ENCODE measurements at places on chromosomes 13 and 19. TPM values are rescaled to one million over a fixed set of nuclear protein-coding genes. Genes with fewer than 3 reads are reported as not detected.

DNA sequence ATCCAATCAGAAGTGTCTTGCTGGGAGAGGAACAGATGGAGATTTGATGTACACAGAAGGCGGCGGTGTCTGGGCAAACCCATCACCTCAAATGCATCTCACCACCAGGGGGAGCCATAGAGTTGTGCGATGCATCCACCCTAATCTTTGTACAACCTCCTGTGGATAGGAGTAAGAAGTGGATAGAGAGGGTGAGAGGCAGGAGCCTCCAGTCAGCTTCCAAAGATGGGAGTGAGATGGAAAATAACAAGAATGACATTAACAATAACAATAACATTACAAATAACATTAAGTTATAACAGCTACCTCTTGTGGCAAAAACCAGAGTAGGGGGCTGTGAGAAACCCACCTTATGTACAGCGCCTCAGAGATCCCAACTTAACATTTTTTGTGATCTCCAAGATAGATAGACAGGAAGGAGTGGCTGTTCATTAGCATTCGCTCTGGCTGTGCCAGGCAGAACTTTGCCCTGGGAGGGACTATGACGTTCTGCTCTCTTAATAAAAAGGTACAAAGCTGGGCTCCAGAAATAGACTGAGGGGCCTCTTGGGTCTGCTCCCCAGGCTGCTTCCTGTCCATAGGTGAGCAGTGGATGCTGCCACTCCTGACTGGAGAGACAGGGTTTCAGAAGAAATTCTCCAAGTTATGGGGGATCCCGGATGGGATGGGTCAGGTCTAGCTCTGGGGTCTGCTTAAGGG, 5.2 kb upstream of the CEACAM18 start:
- H3K4me1 ChIP-seq, result peaks cover 3% of the 10 kb centered on the region
- no peaks in the 10 kb centered on the region for H3K36me3 ChIP-seq
- H3K27ac ChIP-seq, result no peak overlapping the region
- H3K4me3 ChIP-seq, result no peak overlapping the region
- peak; percentile 88 for DNase-seq
- H3K27me3 ChIP-seq, result peaks cover 32% of the 10 kb centered on the region

DNA sequence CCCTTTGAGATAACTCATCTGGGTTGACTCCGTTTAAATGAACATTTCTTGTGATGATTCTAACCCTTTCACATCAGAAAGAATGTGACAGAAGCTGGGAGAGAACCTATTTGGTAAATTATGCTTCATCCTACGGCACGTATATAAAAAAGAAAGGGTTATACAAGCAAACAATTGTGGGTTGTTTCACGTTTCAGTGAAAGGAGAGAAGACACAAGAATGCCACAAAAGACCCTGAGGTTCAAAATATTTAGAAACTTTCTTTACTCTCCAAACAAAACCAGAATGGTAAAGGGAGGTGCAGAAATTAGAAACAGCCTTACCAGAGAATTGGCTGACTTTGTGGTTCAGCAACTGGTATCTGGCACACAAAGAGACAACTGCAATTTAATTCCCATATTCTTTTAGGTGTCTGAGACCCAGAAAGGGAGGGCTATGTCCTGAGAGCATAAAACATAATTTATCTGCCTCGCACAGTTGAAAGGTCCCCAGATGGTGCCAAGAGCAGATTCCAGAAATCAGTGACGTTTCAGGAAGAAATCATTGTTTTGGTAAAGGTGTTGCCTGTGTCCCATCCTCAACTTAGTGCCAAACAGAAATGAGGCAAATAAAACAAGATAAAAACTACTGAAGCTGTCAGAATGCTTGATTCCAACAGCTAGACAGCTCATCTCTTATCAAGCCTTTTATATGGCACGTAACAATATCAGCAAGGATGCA, 361.4 kb downstream of the EFNB2 start:
- no peak overlapping the region for H3K27ac ChIP-seq
- DNase-seq, result no peak
- H3K27me3 ChIP-seq, result no peaks in the 10 kb centered on the region

CGB7 gene
- total RNA-seq, result not detected

DNA sequence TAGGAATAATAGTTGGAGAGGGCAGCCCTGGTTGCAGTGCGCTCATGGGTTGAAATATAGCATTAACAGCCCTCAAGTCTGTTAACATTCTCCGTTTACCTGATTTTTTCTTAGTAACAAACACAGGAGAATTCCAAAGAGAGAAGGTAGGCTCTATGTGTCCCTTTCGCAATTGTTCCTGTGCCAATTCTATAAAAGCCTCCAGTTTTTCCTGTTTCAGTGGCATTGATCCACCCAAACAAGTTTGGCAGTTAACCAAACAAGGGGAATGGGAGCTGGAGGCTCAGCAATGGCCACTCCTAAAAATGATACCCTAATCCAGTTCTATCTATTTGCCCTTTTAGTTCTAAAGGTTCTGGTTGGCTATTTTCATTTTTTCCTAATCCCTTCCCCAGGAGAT, 151.6 kb downstream of the ZNF486 start:
- no peaks in the 10 kb centered on the region for H3K36me3 ChIP-seq
- no peaks in the 10 kb centered on the region for H3K27me3 ChIP-seq
- H3K27ac ChIP-seq, result no peak overlapping the region

DNA sequence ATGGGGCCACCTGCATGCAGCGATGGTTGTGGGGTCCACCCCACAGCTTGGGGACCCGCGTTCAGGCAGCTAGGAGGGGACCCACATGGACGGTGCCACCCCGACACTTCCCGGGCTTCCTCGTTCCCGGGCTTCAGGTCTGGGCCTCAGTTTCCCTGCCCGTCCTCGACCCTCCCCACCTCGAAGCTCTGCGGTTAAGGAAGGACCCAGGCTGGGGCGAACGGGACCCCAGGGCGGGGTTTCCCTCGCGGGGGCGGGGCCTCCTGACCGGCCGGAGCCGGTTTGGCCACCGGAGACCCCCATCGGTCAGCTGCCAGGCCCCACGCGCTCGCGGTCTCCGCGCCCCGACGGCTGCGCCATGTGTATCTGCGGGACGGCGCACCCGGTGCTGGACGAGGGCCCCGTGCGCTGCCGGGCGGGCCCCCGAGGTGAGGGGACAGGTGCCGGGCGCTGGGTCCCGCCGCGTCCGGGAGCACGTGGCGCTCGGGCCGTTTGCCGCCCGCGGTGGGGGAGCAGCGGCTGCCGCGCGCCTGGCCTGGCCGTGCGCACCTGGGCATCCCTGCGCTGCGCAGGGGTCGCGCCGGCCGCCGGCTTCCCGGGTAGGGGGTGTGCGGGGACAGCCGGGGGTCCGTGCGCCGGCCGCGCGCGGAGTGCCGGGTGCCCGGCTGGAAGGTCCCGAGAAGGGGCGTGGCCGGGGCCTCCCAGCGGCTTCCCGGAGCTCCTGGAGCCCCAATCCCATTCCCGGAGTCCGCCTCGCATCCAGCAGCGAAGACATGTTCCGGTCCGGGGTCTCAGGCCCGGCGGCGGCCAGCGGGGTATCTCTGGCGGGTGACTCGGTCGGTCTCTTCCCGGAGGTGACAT, 4.2 kb downstream of the ARHGAP45 start:
- no peak overlapping the region for H3K4me3 ChIP-seq
- no peaks in the 10 kb centered on the region for H3K27me3 ChIP-seq
- peak overlapping the region; percentile 97 for H3K27ac ChIP-seq
- H3K36me3 ChIP-seq, result peaks cover 70% of the 10 kb centered on the region
- DNase-seq, result peak; percentile 81

DNA sequence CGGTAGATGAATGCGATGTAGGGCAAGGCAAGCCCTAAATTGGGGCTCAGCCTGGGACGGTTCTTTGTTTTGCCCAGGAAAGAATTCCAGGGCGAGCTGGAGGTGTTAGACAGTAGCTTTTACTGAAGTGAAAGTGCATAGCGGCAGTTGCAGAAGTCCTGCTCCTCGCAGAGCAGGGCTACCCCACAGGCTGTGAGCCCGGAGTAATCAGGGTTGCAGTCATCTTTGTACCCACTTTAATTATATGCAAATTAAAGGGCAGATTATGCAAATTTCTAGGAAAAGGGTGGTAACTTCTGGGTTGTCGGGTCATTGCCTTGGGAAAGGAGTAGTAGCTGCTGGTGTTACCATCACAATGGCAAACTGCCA, 30.5 kb downstream of the VAV1 start:
- no peak overlapping the region for H3K4me3 ChIP-seq
- no peaks in the 10 kb centered on the region for H3K27me3 ChIP-seq
- no peaks in the 10 kb centered on the region for H3K36me3 ChIP-seq
- DNase-seq, result peak; percentile 76

DNA sequence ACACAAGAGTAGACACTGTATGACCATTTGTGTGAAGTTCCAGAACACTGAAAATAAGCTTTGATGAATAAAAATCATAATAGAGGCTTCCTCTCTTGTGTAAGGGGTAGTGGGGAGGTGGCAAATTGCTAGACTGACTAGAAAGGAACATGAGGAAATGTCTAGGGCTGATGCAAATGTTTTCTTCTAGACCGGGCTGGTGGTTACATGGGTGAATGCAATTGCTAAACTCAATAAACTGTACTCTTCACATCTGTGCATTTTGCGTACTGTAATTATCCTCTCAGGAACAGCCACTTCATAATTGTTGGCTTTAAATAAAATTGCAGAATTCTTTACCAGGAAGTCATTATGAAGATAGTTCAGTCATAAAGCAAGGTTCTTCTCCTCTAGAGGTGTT, 5.2 kb upstream of the KBTBD7 start:
- H3K4me3 ChIP-seq, result no peak overlapping the region
- no peaks in the 10 kb centered on the region for H3K27me3 ChIP-seq
- DNase-seq, result no peak
- H3K4me1 ChIP-seq, result peaks cover 14% of the 10 kb centered on the region

- no peak for DNase-seq
- peak overlapping the region; percentile 25 for H3K27ac ChIP-seq
- no peaks in the 10 kb centered on the region for H3K36me3 ChIP-seq
- no peaks in the 10 kb centered on the region for H3K27me3 ChIP-seq
Observed at GRCh38 chr13:80400865-80401426, 60.0 kb upstream of the SPRY2 start.

DNA sequence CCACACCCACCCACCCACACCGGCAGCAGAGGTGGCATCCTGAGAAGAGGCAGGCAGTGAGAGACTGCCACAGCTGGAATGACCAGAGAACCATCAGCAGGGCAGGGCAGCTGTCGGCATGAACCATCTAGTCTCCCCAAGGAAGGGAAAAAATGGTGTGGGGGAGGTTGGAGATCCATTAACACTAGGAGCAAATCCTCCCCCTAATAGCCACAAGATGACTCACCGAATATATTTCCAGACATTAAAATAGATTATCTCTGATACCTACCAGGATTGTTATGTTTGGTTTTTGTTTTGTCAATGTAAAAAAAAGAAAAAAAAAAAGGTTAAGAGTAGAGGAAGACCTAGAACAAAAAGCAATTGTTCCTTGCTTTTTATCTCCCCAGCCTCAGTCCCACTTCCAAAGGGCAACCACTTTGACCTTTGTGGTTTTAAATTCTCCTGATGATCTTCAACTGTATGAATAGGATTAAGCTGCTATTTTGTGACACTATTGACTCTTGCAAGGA, 34.2 kb downstream of the THSD1 start:
- H3K4me3 ChIP-seq, result no peak overlapping the region
- H3K4me1 ChIP-seq, result no peaks in the 10 kb centered on the region
- H3K27ac ChIP-seq, result no peak overlapping the region
- no peaks in the 10 kb centered on the region for H3K27me3 ChIP-seq
- DNase-seq, result no peak
- H3K36me3 ChIP-seq, result no peaks in the 10 kb centered on the region

PBX4 gene
- 11.4 TPM for total RNA-seq

GRCh38 chr19:38848299-38849146, 1.3 kb downstream of the HNRNPL start:
- peak overlapping the region; percentile 54 for H3K4me3 ChIP-seq
- H3K36me3 ChIP-seq, result peaks cover 51% of the 10 kb centered on the region
- H3K27me3 ChIP-seq, result no peaks in the 10 kb centered on the region
- H3K27ac ChIP-seq, result peak overlapping the region; percentile 100
- H3K4me1 ChIP-seq, result peaks cover 53% of the 10 kb centered on the region

GRCh38 chr19:1864480-1865171, 1.2 kb upstream of the KLF16 start:
- DNase-seq, result peak; percentile 96
- peaks cover 23% of the 10 kb centered on the region for H3K4me1 ChIP-seq
- no peaks in the 10 kb centered on the region for H3K27me3 ChIP-seq
- H3K27ac ChIP-seq, result peak overlapping the region; percentile 99
- peak overlapping the region; percentile 69 for H3K4me3 ChIP-seq

DNA sequence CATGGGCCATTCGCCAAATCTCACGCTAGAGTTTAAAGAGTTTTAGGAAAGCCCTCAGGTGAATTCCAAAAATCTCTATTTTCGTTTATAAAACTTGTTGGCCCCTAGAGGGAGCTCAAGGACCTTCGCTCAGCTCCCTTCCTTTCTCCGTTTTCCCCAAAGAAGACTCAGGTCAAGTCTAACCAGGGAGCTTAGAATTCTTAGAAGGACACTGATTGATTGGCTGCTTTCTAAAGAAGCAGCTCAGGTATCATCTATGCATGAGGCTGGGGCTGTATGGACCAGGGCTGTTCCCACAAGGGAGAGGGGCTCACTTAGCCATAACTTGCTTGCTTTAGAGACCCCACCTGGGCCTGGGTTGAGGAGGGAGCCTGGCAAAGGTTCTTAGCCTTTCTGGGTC, 20.5 kb downstream of the DZIP1 start:
- H3K36me3 ChIP-seq, result no peaks in the 10 kb centered on the region
- DNase-seq, result no peak
- H3K4me1 ChIP-seq, result no peaks in the 10 kb centered on the region
- no peaks in the 10 kb centered on the region for H3K27me3 ChIP-seq

CAPN12 gene
- total RNA-seq, result 12.6 TPM

DNA sequence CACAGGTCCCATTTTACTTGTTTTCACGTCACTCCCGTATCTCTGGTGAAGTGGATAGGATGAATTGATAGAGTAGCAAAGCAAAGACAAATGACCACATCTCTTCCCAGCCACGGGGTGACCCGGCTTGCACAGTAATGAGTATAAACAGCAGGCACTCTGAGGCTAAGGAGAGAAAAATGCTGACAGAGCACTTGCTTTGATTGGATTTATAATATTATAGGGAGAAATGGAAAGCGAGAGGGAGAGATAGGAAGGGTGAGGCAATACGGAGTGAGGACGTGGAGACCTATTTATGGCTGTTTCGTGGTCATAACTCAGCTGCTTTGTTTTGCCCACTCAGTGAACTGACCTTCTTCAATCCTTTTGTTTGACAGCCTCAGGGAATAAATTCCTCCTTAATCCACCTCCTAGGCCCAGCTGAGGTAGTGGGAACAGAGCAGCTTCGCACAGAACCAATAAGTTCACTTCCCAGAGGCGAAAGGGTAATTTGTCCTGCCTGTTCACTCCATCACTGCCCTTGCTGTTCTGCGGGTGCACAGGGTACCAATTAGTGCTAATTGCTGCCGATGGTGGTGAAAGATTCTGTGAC, 68.6 kb downstream of the ERCC5 start:
- H3K27ac ChIP-seq, result no peak overlapping the region
- no peaks in the 10 kb centered on the region for H3K27me3 ChIP-seq
- DNase-seq, result no peak
- H3K4me1 ChIP-seq, result no peaks in the 10 kb centered on the region

DNA sequence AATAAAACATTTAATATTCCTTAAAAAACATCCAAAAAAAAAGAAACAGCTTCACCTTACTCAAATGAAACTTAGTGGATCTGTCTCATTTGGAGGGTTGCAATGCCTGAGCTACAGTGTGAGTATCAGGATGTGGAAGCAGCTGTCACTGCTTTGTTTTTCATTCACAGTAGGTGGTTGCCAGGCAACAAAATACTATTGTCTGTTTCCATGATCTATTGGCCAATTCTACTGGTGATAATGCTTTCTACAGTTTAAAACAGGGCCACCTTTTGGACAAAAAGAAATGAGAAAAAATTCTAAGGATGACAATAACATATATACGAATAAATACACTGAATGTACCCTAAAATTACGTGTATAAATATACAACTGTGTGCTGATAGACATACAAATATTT, 3.0 kb downstream of the ENOX1 start:
- DNase-seq, result no peak
- H3K27ac ChIP-seq, result no peak overlapping the region
- H3K36me3 ChIP-seq, result no peaks in the 10 kb centered on the region
- no peak overlapping the region for H3K4me3 ChIP-seq
- H3K27me3 ChIP-seq, result peaks cover 21% of the 10 kb centered on the region
- peaks cover 18% of the 10 kb centered on the region for H3K4me1 ChIP-seq

CYP2A6 gene
- total RNA-seq, result not detected

GJA3 gene
- 0.26 TPM for total RNA-seq
